Placental pericyte (primary cell): ENCODE measurements at places on chromosomes 7 and 10. TPM values are rescaled to one million over a fixed set of nuclear protein-coding genes. Genes with fewer than 3 reads are reported as not detected.

CCDC3 gene
- total RNA-seq: under 0.01 and 1.3 TPM in 2 replicates

RNF32 gene
- 0.14 and 0.66 TPM in 2 replicates for total RNA-seq

TYW1B gene
- total RNA-seq: 1.7 and 4.8 TPM in 2 replicates

ZNF25 gene
- 6.6 and 8.2 TPM in 2 replicates for total RNA-seq

MARCHF5 gene
- total RNA-seq: 9.6 and 10.6 TPM in 2 replicates

EVX1 gene
- total RNA-seq: not detected in 2 replicates

SCIN gene
- total RNA-seq: 1.8 and 3.6 TPM in 2 replicates

RABGEF1 gene
- total RNA-seq: 54.3 and 69.7 TPM in 2 replicates

PKD1L1 gene
- under 0.01 and 0.29 TPM in 2 replicates for total RNA-seq

AKR1C3 gene
- 0.86 and 4.4 TPM in 2 replicates for total RNA-seq

VPS37D gene
- 2.0 and 3.5 TPM in 2 replicates for total RNA-seq
